Hippocampal formation (tissue), 2 donors: ENCODE measurements at places on chromosomes 1 and 21.
A peak's percentile ranks its signal among the peaks of the same experiment; 100 is the strongest.

GRCh38 chr1:107990606-107991005, 25.6 kb upstream of the VAV3 start:
- no peak for DNase-seq

- no peak for DNase-seq
Observed at GRCh38 chr21:45332415-45332814, 44.7 kb upstream of the POFUT2 start.

DNA sequence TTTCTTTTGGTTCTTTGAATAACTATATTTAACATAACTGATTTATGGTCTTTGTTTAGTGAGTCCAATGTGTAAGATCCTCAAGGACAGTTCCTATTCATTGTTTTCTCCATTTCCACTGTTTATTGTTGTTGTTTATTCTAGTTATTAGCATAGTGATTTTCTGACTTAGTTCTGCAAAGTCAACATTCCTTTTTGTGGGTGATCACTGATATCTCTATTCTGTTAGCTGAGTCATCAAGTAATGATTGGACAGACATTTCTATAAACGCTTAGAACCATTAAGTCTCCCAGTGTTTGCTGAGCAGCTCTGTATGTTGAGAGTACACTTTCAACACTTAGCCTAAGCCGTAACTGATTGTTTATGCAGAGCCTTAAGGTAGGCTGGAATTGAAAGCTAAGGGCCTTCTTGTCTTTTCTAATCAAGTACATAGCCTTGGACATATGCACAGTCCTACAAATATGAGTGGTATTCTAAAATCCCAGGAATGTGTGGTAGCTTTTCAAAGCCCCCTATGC, 87.1 kb downstream of the SLC5A9 start:
- DNase-seq, result no peak

- DNase-seq, result no peak
Observed at GRCh38 chr1:36606641-36607262, 124.0 kb upstream of the CSF3R start.

- DNase-seq, result no peak
Observed at GRCh38 chr1:22375601-22376000, 76.0 kb upstream of the ZBTB40 start.

GRCh38 chr1:101484689-101485338, 248.0 kb downstream of the S1PR1 start:
- DNase-seq, result no peak

DNA sequence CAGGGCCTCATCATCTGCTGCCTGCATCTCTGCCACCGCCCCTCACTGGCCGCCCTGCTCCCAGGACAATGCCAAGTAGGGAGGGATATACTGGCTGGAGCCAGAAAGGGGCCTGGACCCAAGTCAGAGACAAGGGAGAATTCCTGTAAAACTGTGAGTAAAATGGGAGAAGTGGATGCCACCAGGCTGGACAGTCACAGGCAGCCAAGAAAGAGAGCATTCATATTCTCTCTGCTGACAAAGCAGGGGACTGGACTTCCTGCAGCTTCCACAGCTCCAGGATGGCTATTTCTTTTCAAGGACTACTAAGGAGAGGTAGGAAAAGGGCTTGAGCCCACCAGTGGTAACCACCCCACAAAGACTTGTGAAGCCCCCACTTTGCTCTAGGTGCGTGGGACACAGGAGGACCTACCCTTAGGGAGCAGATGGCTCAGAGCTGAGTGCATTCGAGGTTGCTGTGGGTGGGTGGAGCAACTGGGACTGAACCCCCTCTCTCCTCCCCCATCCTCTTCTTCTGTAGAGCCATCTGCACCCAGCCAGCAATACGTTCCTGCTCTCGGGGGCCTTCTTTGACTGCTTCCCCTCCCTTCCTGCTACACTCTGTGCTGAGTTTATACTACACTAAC, 57.5 kb downstream of the GLIS1 start:
- DNase-seq, result no peak

- no peak for DNase-seq
Observed at GRCh38 chr1:115312742-115313141, 25.3 kb downstream of the NGF start.

GRCh38 chr1:5856246-5856815, 135.9 kb downstream of the NPHP4 start:
- DNase-seq, result no peak

- no peak for DNase-seq
Observed at GRCh38 chr1:167077128-167077867, 12.9 kb downstream of the GPA33 start.

GRCh38 chr1:205257735-205258134, 30.0 kb downstream of the TMCC2 start:
- DNase-seq, result peak; percentile 58

DNA sequence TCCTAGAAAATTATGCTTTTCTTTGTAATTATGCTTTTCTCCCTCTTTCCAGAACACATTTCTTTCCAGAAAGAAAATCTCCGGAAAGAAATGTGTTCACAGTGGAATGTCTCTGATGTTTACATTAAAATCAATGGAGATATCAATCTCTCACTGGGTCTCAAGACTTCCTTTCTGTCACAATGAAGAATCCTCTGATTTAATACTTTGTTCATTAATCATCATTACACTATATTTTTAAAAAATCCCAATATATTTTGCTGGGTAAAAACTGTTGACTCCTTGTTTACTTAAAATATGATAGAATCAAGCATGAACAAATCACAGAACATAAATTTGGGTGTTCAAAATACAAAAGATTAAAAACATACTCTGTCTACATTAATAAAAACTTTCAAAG, 26.3 kb upstream of the TGFBR3 start:
- DNase-seq, result no peak

- DNase-seq, result no peak
Observed at GRCh38 chr1:231011963-231012362, 28.1 kb downstream of the FAM89A start.

- no peak for DNase-seq
Observed at GRCh38 chr1:116127123-116127847, 16.1 kb downstream of the MAB21L3 start.

DNA sequence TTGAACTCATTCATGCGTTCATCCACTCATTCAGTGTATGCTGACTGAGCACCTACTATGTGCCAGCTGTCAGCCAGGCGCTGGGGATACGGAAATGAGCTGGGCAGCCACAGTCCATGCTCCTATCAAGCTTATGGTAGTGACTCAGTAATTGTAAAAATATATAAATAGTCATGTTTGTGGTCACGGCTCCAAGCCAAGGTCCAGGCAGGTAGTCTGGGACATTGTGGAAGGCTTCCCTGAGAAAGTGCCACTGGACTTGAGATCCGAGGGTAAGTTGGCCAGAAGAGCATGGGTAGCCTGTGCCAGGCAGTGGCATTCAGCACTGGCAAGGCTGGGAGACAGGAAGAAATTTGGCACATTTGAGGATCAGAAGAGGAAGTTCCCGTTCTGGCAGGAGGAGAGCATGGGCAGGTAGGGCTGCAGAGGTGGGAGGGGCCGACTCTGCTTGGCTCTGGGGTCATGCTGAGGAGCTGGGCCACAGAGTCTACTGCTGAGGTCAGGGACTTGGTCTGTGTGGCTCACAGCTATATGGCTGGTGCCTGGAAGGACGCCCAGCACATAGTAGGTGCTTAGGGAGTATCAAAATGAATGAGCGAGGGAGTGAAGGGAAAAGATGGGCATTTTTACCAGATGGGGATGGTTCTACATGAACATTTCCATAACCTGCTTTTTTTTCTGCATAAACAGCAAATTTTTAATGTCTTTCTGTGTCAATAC, 6.9 kb downstream of the PTPRF start:
- DNase-seq, result no peak

GRCh38 chr1:23029337-23029736, 10.1 kb downstream of the KDM1A start:
- no peak for DNase-seq

- DNase-seq, result no peak
Observed at GRCh38 chr1:116911779-116912469, 2.2 kb downstream of the PTGFRN start.

GRCh38 chr1:22104094-22104493, 38.8 kb downstream of the WNT4 start:
- no peak for DNase-seq

GRCh38 chr1:197444755-197445154, 176.7 kb downstream of the CRB1 start:
- no peak for DNase-seq

DNA sequence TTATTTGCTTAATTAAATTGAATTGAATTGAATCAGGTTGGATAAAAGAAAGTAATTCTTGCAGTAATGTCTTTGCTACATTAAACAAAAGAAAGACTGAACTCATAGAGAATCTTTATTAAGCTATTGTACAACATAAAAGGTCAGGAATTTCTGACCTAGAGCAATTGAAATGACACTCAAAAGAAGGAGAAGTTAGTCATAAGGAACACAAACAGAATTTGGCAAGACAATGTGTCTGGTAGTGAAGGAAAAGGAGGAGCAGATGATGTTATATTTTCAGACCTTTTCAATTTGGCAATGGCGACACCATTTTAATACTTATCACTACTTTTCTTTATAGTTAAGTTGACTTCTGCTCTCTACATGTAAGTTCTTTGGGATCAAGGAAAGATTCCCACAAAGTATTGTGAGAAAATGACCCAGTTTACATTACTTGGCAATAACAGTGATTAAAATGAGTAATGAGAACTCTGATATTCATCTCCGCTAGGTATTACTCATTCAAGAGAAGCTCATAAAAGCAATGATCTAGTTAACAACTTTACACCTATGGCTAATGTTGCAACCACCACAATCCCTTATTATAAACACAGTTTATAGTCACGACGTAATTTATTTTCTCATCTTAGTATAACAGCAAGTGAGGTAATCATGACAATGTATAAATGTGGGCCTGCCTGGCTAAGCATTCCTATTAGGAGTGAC, 14.7 kb upstream of the KRTAP21-1 start:
- DNase-seq, result no peak
